ENCODE measurements at places on chromosomes 5 and 9.

GRCh38 chr5:145958436-145958835 lies 22.1 kb downstream of the SH3RF2 start:
- no peak for DNase-seq

DNA sequence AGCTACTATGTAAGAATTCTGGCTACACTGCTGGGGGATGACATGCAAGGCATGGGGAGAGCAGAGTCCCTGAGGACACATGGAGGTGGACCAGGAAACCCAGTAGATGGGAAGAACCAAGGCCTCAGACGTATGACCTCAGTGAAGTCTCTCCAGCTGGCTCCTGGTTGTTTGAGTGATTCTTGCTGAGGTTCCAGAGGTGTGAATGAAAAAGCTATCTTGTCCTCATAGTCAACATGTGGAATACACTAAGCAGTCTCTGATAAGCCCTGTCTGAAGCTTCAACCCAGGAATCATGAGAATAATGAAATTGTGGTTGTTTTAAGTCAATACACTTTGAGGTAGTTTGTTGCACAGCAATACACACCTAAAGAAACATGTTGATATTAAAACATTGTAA lies 78.0 kb downstream of the GABRA6 start:
- no peak for DNase-seq

DNA sequence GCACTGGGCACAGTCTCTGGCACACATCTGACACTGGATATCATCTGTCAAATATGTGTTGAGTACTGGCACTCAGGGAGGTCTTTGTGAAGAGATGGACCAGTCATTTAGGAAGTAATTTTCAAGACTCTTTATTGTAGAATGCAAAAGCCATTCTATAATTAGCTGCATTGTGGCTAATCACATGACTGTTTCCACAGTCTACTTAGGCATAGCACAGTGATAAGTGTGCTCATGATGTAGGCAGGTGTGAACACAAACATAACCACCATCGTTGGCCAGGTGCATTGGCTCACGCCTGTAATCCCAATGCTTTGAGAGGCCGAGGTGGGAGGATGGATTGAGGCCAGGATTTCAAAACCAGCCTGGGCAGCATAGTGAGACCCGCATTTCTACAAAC lies 62.2 kb downstream of the CFAP77 start:
- DNase-seq = no peak

DNA sequence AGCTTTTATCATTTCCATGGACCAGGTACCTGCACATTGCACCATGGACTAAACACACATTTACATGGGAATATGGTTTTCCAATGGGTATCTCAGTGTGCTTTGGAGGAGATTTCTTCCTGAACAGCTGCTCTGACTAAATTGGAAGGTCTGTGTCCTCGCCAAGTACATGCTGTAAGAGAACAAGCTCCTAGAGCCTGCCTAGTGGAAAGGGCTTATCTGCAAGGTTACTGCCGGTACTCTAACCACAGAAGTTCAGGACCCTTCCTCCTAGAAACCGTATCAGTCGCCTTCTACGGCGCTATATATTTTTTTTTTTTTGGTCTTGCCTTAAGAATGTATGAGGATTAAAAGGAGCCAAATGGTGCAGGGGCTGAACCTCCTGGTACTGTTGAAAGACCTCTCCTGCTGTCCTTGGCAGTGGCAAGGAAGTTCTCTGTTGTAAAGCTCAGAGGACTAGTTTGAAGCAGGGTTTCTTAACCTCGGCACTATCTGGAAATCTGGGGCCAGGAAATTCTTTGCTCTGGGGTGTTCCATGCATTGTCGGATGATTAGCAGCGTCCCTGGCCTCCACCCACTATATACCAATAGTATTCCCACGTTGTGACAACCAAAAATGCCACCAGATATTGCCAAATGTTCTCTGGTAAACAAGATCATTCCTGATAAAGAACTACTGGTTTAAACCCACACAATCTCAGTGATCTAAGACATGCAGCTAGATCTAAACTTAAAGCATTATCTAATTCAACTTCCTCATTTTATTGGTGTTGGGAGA lies 107.4 kb downstream of the FBXO38 start:
- DNase-seq = no peak

DNA sequence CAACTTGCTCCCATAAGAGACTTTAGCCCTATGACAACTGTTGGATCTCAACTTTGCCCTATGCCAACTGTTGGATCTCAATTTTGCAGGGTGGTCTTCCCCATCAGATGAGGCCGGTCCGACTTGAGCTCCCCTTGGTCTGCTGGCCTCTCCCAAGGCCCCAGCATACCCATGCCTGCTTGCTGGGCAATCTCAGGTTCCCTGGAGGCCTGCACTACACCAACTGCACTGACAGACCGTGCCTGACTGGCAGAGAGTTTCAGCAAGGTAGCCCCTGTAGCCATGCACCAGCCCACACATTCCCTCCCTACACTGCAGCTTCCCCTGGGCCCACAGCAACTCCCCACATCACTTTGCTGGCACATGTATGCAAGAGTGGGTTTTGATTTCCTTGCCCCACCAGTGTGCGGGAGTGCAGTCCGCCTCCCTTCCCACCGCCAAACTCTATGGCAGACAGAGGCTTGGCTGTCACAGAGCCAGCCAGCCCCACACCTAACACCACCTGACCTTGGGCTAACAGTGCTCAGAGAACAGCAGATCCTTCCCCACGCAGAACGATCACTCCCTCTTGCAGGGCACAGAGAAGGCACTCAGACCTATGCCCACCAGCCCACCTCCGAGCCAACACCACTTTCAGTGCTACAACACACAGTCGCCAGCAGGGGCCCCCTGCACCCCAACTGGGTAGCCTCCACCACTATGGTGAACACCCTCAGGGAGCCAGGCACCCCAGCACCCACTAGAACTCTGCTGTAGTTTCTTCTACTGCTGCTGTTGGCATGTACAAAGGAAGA lies 279.9 kb upstream of the COX7C start:
- DNase-seq = no peak

DNA sequence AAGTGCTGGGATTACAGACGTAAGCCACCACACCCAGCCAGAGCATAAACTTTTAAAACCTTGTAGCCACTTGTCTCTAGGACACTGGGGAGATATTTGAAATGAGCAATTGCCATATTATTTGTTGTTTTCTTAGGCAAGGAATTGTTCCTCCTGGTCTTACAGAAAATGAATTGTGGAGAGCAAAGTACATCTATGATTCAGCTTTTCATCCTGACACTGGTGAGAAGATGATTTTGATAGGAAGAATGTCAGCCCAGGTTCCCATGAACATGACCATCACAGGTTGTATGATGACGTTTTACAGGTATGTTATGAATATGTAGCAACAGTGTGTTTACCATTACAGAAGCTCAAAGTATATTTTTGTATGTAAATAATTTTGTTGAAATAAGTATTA lies 30.5 kb downstream of the SFXN1 start:
- no peak for DNase-seq

DNA sequence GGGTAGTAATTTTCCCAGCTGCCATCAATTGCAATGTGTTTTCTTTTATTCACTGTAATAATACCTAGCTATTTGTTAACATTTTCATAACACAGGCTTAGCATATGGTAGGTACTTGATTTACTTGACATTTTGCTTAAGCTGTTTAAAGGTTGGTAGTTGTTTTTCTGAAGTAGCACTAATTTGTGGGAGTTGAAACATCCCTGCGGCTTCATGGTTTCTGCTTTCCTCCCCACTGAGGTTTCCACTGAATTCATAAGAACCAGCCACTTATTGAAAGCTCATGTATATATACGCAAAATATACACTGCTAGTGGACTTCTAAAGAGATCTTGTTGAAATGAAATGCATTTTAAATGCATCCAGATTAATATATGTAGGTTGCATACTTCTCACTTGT lies 559.9 kb downstream of the TLE4 start:
- DNase-seq = no peak

GRCh38 chr9:129282731-129283211 lies 104.7 kb upstream of the IER5L start:
- no peak for DNase-seq

DNA sequence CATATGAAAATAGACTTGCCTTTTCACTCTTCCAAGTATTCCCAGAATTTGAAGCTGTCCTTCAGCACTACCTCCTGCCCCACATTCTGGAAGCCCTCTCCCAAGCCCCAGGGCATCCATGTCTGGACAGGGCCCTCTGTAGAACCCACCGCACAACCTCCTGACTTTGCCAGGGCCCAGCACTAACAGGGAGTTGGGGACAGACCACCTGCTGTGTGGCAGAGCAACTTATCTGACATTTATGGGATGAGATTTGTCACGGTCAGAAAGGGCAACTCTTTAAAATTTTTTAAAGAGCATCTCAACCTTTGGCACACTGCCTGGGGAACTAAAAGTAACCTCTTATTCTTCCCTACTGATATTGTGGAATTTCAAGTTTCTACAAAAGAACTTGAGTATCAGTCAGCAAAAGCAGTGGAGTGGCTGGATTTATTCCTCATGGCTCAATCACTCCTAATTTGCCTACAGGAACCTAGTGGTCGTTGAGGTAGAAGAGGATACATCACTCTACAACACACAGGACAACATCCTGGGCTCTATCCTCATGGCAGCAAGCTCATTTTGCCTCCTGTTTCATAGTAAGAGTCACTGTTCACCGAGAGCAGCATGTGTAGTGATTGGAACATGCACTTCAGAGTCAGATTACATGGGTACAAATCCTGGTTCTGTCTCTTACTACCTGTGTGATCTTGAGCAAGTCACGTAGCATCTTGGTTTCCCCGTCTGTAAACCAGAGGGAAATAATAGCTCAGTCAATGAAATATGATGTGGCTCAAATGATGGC lies 285.3 kb downstream of the ENC1 start:
- DNase-seq = no peak

DNA sequence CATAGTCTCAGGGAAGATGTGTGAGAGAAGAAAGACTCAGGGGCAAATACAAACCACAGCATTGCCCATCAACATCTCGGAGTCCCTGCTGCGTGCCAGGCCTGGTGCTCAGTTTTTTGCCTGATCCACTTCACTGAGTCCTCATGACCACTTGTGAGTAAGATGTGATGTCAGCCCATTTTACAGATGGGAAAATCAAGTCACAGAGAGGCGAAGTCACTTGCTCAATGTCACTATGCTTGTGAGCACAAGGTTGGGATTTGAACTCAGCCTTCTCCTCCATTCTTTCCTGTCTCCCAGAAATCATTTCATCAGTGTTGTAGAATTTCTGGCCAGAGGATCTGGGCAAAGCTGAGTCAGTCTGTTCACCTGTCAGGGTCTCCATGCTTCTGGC lies 34.6 kb upstream of the PSD2 start:
- no peak for DNase-seq

DNA sequence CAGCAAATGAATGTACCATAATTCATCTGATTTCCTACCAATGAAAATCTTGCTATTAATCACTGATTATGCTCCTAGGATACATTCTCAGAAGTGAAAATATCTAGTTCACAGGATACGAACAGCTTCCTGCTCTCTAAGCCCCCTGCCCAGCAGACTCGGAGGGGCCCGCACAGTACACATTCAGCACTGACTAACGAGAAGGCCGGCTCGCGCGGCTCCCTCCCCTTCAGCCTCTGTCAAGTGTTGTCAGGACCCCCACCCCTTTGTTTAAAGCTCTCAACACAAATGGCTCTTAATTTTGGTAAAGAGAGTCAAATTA lies 82.0 kb downstream of the PRRT1B start:
- DNase-seq = no peak

DNA sequence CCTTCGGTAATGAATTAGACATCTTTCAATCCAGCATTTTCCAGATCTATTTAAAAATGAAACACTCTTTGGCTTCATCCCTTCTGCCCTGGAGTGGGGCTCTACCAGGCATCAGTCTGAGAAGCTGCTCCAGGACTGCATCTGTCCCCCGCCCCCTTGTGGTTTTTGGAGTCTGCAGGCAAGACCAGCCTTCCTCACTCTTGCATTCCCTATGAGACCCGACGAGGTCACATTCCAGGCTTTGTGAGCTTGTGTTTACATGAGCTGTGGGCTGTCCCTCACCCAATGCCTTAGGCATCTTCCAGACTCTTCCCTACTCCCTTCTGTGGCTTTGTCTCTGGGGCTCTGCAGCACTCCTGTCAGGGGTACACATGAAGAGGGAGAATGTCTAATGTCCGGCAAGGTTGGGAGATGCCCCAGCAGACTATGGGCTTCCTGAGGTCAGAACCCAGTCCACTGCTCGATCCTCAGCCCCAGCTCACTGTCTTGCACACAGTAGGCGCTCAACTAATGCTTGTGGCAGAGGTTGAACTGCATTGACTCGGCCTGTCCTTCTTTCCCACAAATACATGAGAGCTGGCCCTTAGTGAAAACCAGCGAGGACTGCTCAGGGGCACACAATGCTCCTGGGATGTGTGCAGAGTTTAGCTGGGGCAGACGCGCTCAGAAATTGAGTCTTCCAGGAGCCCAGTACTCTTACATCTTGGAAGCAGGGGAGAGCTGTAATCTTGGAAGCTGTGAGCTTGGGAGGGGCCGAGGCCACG lies 11.7 kb upstream of the GADD45G start:
- no peak for DNase-seq

DNA sequence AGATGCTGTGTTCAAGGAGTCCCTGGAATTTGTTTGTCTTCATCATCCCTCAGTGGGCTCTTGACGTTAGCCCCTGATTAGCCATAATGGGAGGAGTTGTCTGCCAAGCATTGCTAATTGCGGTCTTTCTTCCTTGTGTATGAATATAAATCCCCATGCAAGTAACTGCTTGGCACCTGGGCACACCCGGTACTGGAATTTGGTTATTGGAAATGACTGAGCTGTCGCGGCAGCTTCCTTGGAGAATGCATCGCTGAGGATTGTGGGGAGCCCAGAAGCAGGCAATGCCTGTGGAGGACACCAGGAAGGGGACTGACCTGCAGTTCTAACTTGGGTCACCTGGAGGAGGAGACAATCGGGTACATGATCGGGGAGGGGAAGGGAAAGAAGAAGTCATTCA lies 53.3 kb upstream of the CTSL start:
- DNase-seq = no peak

GRCh38 chr9:113567361-113568080 lies 104.0 kb downstream of the RGS3 start:
- no peak for DNase-seq

All from midbrain (tissue), 1 donor.